Stimulated activated CD8-positive, alpha-beta memory T cell treated with anti-CD3 and anti-CD28 coated beads, Interleukin-4, amount 100 ng/mL, for 1 hour (primary cell): ENCODE measurements at places on chromosomes 7 and 10.
A peak's percentile ranks its signal among the peaks of the same experiment; 100 is the strongest.

DNA sequence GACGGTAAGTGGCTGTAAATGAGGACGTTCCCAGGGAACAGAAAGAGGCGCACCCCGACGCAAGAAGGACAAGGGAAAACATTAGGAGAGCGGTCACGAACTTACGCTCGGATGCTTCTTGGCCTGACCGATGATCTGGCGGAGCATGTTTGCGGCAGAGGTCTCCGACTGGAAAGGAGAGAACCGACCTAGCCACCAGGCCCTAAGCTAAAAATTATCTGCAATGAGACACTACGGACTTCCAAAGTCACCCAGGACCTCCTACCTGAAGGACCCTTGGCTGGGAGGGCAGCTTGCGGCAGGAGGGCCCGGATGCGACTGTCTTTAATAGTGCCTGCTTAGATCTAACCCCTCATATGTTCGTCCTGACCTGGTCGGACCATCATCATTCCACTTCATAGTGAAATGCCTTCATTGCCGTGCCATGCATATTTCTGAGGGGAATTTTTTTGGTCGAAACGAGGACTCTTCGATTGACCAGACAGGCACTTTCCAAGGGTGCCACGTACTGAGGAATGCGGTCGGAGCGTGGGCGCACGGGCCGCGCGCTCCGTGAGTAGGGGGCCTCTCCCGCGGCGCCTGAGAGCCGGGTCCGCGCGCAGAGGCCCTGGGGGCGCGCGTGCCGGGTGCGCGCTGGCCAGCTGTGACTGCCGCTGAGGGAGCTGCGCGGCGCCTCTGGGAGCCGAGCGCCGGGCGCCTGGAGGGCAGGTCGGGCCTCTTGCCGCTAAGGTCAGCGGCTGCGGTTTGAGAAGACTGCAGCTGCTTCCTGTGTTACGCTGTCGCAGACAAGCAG lies 33.6 kb upstream of the PHF14 start:
- peak; percentile 55 for DNase-seq

DNA sequence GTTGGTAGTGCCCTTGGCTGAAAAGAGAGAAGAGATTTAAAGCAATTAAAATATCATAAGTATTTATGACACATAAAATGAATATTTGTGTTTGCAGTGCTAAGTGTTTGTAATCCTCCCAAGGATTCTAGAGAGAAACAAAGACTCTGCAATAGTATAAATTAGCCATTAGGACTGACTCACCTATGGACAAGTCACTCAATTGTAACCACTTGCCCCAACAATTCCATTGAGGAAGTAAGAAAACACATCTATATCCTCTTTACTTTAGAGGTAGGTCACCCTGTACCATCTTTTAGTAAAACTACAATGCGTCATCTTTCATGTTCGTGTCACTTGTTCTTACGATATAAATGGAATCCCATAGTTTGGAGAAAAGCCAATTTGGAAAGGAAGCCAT lies 85.7 kb upstream of the INHBA start:
- DNase-seq = no peak

- DNase-seq = no peak
Measured at GRCh38 chr10:124802313-124802675, 675 bp downstream of the ABRAXAS2 start.

DNA sequence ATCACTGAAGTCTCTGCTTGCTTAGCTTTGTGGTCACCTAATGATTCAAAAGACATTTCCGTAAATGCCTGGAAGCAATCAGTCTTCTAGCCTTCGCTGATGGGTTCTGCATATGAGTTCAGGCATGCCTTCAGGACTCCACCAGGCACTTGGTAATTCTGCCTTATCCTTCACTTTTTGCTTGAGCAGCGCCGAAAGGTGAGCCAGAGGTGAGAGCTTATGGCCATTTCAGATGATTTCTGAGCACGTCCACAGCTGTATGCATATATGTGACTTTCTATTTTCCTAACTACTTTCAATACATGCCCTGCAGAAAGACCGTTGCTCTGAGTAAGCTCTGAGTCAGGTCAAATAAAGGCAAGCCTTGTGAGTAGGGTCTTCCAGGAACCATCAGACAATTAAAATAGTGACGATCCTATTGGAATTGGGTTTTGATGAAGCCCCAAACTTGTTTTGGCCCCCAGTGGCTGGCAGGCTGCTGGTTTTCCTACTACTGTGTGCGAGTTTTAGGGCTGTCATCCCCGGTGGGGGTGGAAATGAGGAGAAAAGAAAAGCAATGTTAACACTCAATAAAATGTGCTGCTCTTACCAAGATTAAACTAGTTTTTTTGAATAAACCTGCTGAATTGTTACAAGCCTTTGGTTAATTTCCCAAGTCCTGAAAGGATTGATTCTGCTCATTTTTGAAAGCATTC lies 154.4 kb upstream of the AKR1E2 start:
- no peak for DNase-seq

GRCh38 chr10:135132-135600 lies at the start of gene ZMYND11:
Gene ZMYND11 (plus strand): TSS chr10:135455. CDS start chr10:180013, 44,558 bp downstream.
- peak; percentile 49 for DNase-seq

- DNase-seq = no peak
Measured at GRCh38 chr10:121284936-121285335, 313.3 kb downstream of the FGFR2 start.

GRCh38 chr10:97915346-97916131 lies 65.9 kb downstream of the GOLGA7B start:
- DNase-seq = no peak

DNA sequence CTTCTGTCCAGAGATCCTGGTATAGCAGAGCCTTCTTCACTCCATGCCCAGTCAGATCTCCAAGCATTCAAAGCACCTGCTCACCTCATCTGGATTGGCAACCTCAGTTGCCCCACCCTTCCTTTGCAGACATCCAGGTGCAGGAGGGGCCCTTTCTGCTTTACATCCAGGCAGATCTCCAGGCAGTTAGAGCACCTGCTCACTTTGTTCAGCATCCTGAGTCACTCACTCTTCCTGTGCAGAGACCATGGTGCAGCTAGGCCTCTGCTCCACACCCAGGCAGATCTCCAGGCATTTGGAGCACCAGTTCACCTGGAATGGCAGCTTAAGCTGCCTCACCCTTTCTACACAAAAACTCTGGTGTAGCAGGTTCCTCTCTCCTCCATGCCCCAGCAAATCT lies 153.1 kb downstream of the CDK14 start:
- no peak for DNase-seq

DNA sequence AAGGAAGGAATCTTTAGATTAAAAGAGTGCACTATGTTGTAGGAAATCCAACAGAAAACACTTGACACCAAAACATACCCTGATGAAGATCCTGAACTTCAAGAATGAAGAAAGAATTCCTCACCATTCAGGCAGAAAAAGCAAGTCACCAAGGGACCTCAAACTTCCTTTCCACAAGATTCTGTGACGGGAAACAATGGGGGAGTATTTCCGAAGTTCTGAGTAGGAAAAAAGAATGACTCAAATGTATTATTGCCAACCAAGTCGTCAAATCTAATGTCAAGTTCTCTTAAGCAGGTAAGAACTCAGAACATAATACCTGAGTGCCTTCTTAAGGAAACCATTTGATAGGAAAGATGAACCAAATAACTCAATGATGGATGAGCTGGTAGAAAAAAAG lies 44.7 kb upstream of the MTURN start:
- DNase-seq = no peak

DNA sequence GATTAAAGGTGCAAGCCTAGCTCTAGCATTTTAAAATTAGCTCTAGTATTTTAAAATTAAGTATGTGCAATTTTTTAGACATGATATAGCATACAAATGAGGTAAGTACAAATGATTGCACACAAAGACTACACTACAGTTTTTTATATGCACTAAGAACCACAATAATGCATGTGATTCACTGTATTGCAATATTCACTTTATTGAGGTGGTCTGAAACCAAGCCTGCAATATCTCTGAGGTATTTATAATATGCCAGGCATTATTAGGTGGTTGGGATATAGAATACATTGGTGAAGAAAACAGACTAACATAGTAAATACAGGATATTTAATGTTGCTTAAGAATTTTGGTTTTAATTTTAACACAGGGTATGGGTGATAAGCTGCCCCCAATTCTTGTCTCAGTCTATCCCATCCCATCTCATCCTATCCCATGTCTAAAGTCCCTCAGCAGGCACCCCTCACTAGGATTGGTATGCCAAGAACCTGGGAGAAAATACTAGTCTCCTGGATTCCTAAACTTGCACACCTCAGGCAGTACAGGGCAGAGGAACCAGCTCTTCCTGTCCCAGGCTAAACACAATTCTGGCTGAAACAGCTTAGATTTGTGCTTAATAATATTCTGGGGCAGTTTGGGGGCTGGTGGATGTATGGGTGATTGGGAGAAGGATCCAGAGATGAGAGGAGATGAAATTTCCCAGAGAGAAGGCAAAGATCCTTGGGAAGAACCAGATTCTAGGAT lies 90.4 kb downstream of the HIPK2 start:
- DNase-seq = no peak

GRCh38 chr10:22911889-22912762 lies 15.7 kb upstream of the ARMC3 start:
- DNase-seq = no peak

GRCh38 chr10:11553773-11554381 lies 57.6 kb downstream of the USP6NL start:
- no peak for DNase-seq

DNA sequence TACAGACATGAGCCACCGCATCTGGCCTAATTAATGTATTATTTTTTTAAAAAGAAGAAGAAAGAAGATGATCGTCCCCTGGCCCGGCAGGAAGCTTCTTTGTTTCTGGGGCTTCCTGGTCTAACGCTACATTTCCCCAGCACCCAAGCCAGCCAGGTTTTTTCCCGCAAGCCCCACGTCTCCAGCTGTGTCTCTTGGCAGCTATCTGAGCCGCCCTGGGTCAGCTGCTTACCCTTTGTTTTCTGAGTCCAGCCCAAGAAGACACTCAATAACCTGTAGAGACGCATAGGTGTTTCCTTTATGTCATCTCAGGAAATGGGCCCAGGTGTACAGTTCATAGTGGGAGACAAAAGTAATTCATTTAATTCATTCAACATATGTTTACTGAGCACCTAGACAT lies 110.2 kb downstream of the MTPAP start:
- no peak for DNase-seq

GRCh38 chr7:149147752-149148653 lies 750 bp downstream of the ZNF398 start:
- peak; percentile 30 for DNase-seq

GRCh38 chr10:52895059-52895458 lies 122.5 kb upstream of the MBL2 start:
- DNase-seq = no peak

- no peak for DNase-seq
Measured at GRCh38 chr10:73645251-73645650, 4.0 kb upstream of the MYOZ1 start.

DNA sequence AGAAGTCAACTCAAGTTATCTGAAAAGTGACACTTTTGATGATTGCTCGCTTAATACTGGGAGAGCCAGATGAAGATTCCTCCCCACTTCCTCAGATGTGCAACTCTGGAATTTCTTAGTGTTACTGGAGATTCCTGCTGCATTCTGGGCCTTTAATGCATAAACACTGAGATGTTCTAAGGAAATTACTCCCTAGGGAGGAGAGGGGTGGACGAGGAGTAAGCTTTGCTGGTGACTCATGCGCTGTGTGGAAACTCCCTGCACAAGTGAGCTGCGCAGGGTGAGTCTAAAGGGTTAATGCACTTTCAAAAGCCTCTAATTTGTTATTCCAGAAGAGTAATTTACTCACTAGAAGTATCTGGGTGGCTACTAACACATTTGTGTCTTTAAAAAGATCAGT lies 46.3 kb downstream of the EGFR start:
- DNase-seq = no peak

DNA sequence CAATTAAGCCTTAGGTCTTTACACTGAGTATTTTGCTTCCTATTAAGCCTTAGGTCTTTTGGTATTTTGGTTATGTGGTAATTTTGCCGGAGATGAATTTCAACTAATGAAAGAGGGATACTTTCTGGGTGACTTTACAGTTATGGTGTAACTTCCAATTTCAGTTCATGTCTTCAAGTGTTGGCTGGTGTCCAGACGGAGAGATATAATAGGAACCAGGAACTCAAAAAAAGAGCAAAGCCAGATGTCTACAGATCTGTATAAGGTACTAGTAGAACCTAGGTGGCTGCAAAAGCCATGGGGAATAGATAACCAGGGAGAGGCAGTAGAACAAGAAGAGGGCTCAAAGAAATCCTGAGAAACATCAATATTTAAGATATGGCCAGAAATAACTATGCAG lies 12.3 kb downstream of the ERCC6 start:
- DNase-seq = no peak

DNA sequence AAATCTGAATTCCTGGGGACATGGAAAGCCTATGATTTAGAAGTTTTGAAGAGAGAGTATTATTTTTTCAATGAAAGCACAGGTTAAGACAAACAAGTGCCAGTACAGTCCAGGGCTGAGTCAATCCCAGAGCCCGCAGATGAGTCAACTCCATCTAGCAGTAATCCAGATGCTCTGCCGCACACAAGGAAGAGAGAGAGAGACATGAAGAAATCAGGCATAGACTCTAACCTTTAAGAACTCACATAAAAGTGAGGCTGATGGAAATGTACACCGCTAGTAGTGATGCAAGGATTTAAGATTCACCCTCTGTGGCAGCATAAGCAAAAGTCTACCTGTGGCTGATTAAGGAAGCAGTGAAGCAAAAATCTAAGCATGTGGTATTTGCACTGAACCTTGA lies 651.5 kb downstream of the TNS3 start:
- DNase-seq = no peak

- DNase-seq = no peak
Measured at GRCh38 chr7:124489082-124489819, 276.3 kb downstream of the GPR37 start.

- no peak for DNase-seq
Measured at GRCh38 chr10:124619802-124620490, 124.2 kb downstream of the FAM53B start.

DNA sequence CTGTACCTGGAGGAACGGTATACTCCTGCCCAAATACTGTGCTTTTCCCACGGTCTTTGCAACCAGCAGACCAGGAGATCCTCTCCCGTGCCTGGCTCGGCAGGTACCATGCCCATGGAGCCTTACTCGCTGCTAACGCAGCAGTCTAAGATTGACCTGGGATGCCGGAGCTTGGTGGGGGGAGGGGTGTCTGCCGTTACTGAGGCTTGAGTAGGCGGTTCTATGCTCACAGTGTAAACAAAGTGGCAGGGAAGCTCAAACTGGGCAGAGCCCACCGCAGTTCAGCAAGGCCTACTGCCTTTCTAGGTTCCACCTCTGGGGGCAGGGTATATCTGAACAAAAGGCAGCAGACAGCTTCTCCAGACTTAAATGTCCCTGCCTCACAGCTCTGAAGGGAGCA lies 22.7 kb downstream of the VPS41 start:
- DNase-seq = no peak
